GM10248 (cell line): ENCODE measurements at places on chromosomes 7 and 10.
A peak's percentile ranks its signal among the peaks of the same experiment; 100 is the strongest.

DNA sequence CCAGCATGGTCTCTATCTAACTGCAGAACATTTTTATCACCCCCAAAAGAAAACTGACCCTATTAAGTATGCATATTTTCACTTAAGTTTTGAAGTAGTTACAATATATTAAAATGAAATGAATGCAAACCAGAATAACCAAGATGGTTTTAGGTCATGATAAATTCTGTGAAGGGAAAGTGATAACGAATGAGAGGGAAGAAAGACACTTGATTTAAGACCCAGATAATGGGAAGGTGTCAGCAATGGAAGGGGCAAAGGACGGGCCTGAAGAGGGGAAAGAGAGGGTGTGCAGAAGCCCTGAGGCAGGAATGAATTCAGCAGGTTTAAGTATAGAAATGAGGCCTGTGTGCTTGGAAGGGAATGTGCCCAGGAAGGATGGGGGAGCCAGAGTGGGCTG, 61.1 kb upstream of the IGFBP3 start:
- peak; percentile 4 for DNase-seq

DNA sequence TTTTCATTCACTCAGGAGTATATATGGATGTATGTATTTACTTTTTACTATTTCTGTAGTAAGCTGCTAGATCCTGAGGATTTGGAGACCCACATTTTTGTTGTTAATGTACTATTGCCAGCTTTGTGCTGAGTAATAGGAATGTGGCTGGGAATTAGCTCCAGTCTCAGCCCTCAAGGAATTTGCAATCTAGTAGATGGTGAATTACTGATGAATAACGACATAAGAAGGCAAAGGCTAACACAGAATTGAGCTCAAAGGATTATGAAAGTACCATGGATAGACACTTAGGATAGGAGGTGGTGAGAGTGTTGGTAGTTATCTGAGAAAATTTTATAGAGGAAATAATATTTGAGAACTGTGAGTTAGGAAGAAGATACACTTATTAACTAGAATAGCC, 19.9 kb downstream of the CASD1 start:
- no peak for DNase-seq

DNA sequence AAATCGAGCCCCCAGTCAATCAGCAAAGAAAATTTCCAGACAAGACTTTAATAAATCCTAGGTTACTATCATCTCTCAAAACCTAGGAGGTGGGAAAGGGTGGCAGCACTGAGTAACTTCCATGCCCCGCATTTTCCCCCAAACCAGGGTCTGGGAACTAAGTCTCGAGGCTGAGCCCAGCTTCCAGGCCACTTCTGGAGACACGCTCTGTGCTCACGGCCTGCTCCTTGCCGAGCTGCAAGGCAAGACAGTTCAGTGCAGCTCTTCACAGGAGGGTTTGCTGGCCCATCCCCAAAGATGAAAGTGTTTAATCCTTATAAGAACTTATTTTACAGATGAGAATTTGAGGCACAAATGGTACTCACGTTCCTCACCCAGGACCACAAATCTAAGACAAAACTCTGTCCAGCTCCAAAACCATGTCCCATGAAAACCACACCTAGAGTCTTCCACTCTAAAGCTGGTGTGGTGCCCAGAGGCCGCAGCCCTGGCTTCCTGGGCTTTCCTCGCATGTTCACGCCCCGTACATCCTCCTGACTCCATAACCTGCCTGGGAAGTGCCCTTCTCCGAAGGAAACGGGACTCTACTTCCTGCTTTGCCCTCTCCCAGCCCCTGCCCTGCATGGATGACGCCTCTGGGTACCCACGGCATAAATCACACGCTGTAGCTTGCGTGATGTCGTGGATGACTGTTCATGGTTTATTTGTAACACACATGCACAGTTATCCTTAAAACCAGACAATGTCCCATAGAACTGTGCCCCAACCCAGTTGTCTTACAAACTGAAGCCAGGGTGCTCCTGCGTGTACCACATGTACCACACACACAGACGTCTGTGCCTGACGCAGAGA, 201.2 kb downstream of the DIP2C start:
- no peak for DNase-seq

DNA sequence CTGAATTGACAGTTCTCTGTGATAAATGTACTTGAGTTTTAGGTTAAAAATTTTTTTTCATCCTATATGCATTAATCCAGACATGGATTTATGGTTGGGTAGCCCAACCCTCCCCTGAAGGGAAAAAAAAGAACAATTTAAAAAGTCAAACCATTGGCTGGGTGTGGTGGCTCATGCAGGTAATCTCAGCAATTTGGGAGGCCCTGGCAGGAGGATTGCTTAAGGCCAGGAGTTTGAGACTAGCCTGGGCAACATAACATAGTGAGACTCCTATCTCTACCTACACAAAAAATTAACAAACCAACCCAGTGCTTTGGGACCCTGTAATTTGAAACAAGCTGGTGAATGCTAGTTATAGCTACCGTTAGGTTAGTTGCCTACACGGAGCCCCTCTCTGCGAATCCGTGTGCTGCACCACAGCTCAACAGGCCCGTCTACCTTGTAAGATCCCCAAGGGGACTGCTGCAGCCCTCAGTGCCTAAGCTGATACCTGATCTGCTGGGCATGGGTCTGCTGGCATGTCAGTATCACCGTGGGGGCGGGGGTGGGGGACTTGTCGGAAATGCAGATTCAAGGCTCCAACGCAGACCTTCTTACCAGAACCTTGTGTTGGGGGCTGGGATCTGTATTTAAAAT, 32.8 kb downstream of the TSPAN14 start:
- no peak for DNase-seq

DNA sequence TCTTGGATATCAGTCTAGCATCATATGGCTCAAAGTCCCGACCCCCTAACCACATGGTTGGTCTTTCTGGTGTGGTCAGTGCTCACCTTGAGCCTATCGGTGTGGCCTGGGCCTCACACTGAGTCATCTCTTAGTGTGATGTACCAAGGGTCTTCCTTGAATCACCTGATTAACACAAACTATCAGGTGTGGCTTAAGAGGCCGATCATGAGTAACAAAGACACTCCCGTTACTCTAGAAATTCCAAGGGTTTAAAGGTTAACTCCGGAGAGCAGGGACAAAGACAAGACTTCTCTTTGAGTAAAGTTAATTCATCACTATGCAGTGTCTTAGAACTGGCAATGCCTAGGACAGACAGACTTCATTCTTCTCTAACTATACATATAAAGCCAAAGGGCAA, 52.3 kb upstream of the ARMC3 start:
- DNase-seq, result no peak

- no peak for DNase-seq
Observed at GRCh38 chr7:2661602-2662272, 26.3 kb upstream of the AMZ1 start.

DNA sequence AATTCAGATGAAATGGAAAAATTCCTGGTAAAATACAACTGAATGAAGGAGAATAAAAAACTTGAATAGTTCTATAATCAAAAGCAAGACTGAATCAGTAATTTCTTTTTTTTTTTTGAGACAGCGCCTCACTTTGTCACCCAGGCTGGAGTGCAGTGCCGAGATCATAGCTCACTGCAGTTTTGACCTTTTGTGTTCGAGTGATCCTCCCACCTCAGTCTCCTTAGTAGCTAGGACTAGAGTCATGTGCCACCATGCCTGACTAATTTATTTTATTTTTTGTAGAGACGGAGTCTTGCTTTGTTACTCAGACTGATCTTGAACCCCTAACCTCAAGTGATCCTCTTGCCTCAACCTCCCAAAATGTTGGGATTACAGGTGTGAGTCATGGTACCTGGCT, 26.1 kb downstream of the SYPL1 start:
- DNase-seq, result no peak

DNA sequence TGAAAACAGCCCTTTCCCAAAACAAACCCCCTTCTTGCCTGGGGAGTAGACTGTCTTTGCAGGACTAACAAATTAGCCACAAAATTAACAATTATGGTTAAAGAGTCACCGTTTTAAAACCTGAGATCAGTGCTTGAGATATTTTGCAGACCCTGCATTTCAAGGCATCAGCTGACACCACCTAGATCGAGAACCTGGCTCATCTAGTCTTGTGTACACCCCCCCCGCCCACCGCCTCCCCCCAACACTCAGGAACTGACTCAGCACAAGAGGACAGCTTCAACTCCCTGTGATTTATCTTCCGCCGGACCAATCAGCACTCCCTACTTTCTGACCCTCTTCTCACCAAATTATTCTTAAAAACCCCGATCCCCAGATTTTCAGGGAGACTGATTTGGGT, 737.1 kb downstream of the PHTF2 start:
- DNase-seq, result no peak
